ENCODE measurements at places on chromosomes 3 and 15.

DNA sequence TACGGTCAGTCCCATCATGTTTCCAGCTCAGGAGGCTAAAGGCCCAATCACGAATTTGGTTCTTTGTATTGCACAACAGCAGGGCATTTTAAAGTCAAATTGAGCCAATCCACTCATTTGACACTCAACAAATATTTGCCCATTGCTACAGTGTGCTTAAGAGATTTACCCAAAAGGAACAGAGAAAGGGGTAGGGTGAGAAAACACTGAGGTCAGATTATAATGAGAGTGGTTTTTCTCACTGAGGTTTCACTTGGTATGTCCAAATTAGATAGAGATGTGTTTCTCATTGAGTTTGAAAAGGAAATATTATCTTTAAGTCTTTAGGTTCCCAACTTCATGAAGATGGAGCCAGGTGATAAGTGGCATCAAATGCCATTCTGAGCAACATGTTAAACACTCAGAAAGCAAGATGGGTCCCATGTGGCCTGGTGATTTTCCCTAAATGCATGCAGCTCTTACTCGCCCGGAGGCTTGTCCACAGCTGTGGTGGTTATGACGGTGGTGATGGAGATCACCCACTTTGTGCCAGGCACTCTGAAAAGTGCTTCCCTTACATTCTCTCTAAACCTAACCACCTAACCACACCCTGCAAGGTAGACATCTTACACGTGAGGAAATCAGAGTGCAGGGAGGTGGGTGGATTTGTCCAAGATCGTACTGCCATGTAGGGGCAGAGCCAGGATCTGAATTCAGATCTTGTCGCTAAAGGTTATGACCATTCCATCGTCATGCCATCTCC, 31.2 kb upstream of the USP3 start:
- no peak for DNase-seq

GRCh38 chr3:173354124-173354523, 43.4 kb upstream of the NLGN1 start:
- DNase-seq = no peak

DNA sequence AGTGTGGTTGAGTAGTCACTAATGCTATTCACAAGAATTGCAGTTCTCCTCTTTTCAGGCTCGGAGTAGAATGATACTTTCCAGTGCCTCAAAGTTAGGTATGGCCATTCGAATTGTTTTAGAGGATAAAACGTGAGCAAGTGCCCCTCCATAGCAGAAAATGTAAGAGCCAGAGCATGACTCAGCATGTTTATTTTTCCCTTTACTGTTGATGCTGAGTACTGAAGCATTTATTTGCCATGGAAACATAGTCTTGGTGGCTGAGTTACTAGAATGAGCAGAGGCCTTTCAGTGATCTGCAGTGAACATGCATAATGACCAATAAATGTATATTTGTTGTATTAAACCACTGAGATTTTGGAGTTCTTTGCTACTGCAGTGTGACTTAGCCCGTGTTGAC, 540.6 kb downstream of the NLGN1 start:
- peak; percentile 52 for DNase-seq

DNA sequence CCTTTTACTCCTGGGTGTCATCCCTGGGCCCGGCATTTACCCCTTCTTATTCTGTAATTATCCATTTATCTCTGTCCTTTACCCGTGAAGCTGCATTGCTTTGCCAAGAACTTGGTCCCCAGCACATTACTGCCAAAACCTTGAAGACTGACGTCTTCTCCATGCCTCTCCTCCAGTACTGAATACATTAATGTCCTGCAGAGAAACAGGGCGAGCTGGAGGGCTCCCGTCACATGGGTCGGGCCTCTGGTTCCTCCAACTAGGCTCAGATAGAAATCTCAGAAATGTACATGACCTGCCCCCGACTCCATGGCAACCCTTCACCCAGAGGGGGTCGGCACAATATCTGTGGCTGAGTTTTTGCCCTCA, 445 bp downstream of the EFCAB12 start:
- DNase-seq = no peak

GRCh38 chr15:68431037-68431791, 749 bp downstream of the ITGA11 start:
- DNase-seq = no peak

GRCh38 chr3:183193762-183194689, 31.5 kb upstream of the LAMP3 start:
- peak; percentile 94 for DNase-seq

DNA sequence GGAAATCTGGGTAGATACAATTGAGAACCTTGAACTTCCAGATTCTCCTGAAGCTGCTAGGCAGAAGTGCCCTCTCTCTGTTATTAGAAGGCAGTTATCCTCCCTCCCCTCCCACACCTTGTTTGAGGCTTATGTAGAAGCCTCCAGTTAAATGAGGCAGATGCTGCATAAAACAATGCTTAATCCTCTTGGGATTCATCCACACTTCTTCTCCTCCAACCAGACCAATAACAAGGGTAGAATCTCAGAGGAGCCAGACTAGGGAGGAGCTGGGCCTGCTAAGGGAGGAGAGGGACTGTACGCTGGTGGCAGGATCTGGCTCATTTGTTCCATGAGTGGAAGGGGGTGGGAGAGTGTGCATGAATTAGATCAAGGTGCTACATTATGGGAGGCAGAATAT, 88.3 kb upstream of the PRR23C start:
- no peak for DNase-seq

DNA sequence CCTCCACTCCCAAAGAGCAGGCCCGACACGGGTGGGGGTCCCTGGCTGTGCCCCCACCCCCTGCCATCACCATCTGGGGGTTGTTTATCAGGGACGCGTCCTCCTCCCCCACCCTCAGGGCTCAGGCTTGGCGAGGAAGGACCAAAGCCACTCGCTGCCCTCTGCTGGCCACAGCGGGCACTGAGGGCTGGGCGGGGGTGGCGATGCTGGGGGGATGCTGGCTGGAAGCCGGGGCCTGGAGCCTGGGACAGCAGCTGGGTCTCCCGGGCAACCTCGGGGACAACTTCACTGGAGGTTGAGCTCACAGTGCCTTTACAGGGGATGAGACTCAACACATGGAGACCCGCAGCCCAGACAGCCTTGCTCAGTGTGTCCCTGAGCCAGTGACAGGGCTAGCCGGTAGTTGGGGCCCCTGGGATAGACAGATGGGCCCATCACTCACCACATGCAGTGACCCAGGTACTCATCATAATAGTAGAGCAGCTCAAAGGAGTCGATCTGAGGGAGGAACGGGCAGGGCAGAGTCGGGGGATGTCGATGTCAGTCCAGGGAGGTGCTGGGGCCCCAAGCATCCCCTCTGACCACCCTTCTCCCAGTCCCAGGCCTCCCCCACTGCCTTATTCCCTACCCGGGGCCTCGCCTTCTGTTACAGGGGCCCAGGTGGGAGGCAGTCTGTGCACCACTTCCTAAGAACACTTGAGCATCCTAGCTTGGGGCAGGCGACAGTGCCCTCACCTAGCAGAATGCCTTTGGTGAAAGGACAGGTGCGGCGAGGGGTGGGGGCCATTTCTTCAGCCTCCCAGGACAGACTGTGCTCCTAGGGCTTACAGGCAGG, 5.9 kb upstream of the CALML4 start:
- DNase-seq = no peak

DNA sequence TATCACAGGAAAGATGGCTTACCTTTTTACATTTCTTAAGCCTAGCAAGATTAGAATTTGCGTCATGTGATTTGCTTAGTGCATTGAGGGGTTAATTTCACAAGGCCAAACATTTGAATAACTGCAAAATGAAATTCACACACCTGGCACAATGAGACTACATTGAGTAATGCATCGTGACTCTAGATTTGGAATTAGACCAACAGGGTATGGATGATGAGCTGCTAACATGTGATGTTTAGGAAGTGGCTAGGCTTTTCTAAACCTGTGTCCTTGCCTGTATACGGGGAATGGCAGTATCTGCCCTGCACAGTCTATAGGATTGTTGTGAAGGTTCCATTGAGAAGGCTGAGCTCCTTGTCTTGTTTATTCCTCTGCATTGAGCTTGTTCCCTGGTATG, 160.1 kb downstream of the MFSD1 start:
- no peak for DNase-seq

- DNase-seq = no peak
Observed at GRCh38 chr3:76683256-76683655, 356.6 kb upstream of the ROBO2 start.

DNA sequence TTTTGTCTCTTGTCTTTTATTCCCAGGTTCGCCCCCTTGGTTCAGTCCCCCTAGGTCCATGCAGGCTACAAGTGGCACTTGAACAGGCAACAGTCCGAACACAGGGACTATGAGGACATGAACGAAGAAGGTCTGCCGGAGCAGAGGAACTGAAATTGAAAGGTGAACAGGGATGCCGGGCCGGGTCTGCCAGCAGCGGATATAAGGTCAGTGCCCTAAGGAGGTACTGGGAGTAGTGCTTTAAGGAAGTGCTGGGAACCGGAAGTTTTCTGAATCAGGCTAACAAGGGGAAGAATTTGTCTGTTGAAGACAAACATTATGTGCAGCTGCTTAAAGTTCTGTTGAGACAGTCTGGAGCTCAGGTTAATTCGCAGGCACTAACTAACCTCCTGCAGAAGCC, 46.8 kb downstream of the LSM3 start:
- DNase-seq = no peak

- DNase-seq = no peak
Observed at GRCh38 chr3:27591312-27592210, 107.4 kb upstream of the SLC4A7 start.

GRCh38 chr3:192778508-192778907, 51.2 kb upstream of the FGF12 start:
- DNase-seq = no peak

GRCh38 chr3:4935347-4935746, 43.9 kb upstream of the BHLHE40 start:
- DNase-seq = no peak

DNA sequence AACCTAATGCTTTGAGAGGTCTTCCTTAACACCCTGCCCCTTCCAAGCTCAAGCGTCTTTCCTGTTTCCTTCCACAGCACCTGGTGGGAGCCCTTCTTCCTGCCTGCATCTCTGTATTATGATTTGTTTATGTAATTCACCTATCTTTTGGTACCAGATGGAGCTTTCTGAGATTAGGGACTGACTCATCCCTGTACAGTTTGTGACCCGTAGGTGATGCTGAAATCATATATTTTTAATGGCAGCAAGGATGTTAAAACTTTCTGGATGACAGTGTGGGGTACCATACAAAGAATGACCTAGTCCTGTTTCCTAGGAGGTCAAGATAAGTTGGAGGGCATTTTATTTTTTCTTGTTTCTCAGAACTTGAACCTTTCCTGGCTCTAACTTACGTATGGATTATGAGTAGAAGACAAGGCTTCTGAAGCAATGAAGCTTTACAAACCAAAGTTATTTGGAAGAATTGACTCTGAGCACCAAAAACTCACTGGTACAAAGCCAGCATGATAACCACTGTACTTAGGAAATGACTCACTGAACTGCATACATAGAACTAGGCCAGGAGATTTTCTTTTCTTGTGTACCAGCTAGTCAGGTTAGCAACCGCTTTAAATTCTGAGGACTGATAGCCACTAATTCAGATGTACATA, 46.6 kb downstream of the HHLA2 start:
- no peak for DNase-seq

DNA sequence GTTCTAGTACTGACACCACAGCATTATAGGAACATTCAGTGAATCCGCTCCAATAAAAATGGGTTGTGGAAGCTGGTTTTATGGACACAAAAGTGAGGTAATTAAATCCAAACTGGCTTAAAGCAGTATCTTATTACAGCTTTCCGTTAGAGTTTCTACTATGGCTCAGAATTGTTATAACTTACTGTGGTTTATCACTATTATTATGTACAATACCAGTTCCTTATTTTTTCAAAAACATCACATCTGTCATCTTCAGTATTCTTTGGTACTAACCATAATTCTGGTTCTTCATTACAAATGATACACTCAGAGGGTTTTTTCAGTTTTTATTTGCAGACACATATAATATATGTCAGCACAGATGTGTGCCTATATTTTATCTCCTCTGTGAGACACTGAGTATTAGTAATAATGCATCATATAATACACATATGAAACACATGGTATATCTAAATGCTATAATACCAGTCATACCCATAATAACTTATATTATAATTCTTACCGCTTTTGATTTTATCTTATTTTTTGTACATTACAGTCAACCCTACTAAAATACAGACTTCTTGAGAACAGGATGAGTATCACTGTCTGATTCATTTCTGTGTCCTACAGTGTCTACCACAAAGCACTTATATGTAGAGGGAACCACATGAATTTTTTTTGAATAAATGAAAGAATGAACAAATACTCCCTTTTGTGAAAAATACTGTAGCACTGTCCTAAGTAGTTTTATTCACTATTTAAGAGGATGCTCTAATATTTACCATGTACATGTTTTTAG, 39.0 kb downstream of the CMSS1 start:
- no peak for DNase-seq

GRCh38 chr3:133376810-133377209, 23.0 kb upstream of the BFSP2 start:
- DNase-seq = no peak

DNA sequence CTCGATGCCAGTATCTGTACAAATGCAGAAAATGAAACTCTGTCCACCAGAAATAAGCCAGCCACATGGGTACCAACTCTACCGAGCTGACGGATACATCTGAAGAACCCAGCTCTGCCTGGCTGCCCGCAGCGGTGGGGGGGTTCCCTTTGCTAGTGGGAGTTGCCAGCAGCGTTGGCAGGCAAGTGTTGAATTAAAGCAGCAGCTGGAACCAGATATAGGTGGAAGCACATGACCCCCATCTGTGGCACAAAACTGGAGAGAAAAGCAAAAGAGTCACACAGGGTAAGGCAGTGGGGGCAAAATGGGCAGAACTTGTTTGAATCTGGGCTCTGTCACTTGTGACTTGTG, 17.9 kb downstream of the CRYGS start:
- no peak for DNase-seq

DNA sequence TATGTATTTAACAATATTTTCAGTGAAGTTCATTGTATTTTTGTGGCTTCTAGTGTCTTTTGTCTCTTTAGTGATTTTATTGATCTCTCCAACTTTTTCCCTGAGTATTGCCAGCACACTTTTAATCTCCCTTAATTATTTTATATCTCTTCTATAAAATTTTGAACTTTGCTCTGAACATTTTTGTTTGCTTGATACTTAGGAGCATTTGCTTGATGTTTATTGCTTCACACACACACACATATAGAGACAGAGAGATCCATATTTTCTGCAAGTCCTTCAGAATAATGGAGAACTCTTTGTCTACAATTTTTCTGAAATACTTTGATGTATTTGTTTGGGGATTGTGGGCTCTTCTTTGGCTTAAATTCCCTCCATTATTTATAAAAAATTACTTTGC, 213.8 kb downstream of the SLC9A9 start:
- DNase-seq = no peak

DNA sequence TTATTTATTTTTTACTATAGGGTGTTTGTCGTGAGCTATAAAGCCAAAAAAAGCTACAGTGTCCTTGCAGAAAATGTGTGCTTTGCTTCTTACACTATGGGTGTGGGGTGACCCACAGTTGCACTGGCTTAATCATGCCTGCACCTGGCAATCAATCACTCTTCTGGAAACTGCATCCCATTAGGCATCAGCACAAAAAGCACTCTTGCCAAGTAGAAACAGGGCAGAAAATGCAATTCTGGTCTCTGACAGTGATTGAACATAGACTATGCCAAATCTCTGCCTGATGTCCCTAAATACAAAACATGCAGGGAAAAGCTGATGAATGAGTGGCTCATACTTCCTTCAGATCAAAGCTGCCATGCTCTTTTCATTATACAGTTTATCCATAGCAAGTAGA, 30.4 kb upstream of the PLAAT1 start:
- no peak for DNase-seq

Data from T47D (cell line).